ENCODE measurements at places on chromosomes 2 and 18.

DNA sequence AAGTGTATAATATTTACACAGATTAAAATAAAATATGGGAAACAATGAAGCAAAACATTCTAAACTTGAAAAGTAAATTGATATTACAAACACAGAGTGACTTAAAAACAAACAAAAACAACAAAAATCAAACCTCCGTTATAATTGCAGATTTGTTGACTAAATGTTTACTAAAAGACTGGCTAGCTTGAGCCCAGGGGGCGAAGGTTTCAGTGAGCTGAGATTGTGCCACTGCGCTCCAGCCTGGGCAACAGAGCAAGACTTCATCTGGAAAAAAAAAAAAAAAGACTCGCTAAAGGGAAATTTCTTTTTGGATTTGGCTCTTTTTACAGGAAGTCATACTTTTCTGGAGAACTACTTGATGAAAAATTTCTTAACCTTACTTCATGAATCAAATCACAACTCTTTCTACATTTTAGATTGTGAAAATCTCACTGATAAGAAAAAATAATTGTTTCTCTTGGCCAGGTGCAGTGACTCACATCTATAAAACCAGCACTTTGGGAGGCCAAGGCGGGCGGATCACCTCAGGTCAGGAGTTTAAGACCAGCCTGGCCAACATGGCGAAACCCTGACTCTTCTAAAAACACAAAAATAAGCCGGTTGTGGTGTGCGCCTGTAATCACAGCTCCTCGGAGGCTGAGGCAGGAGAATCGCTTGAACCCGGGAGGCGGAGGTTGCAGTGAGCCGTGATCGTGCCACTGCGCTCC, 9.7 kb downstream of the TFPI start:
- DNase-seq: no peak

GRCh38 chr2:201754717-201755415, 25.9 kb downstream of the ALS2 start:
- DNase-seq: peak; percentile 9

GRCh38 chr2:42424033-42424432, 63.0 kb upstream of the COX7A2L start:
- DNase-seq: peak; percentile 52

DNA sequence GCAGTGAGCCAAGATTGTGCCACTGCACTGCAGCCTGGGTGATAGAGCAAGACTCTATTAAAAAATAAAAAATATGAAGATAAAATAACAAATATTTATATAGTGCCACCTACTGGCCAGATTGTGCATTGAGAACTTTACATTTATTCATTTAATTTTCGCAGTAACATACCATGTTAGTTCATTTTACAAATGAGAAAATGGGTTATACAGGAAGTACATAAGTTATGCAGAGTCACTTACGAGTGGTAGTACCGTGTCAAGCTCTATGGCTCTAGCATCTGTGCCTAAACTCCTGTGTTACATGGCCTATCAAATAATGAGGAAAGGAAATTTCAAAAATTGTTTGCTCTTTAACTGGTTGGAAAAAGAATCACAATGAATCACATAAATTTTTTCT, 27.9 kb downstream of the RIF1 start:
- peak; percentile 32 for DNase-seq

DNA sequence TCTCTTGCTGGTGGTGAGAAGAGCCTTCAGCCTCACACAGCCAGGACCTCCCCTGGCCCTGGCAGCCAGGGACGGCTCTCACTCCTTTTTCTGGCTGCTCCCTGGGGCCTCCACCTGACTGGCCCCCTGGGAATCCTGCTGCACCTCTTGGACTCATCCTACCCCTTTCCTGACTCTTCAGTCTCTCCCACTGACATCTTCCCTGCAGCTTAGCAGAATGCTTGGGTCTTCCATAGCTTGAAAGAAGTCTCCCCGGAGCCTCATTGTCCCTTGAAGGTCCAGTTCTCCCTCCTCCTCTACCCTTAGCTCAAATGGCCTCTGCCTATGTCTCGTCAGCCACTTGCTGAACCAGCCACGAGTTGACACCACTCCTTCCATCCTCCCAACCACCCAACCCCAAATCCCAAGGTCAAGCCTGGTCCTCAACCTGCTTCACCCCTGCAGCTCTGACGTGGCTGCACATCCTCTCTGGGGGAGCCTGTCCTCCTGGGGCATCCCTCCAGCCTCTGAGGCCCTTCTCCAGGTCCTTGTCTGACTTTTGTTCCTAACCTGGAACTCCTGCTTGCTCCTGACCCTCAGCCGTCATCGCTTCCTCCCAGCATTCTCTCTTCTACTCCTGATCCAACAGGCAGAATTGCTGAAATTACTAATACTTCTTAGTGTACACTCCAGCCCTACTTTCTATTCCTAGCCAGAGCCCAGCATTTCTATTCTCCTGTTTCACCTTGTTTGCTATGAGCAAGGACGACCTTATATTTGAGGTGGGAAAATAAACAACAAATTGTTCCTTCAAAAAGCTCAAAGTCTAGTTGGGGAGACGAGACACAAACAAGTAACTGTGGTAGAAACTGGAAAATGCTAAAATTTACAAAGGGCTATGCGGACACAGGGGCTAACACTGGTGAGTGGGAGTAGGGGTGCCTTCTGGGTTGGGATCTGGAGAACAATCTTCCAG, 68.7 kb upstream of the MGAT4A start:
- no peak for DNase-seq

DNA sequence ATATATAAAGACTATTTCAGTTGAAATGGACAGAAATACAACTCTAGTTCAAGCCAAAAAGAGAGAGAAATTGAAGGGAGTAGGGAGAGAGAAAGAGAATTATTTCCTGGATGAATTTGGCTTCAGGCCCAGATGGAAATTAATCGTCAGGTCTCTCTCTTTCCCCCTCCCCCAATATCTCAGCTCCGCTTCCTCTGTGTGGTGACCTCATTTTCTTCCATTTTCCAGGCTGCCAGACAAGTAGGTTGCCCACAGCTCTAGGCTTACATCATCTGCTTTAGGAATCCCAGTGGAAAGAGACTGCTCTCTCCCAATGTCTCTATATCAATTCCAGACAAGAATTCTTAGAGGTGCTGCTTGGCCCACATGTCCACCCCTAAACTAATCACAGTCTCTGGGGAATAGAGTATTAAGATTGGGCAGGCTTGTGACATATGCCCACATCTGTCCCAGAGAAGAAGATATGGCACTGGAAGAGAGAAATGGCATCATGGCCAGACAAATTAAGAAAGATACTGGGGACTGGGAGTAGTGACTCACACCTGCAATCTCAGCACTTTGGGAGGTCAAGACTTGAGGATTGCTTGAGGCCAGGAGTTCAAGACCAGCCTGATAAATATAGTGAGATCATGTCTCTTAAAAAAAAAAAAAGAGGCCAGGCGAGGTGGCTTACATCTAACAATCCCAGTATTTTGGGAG, 37.2 kb upstream of the CFAP36 start:
- peak; percentile 44 for DNase-seq

DNA sequence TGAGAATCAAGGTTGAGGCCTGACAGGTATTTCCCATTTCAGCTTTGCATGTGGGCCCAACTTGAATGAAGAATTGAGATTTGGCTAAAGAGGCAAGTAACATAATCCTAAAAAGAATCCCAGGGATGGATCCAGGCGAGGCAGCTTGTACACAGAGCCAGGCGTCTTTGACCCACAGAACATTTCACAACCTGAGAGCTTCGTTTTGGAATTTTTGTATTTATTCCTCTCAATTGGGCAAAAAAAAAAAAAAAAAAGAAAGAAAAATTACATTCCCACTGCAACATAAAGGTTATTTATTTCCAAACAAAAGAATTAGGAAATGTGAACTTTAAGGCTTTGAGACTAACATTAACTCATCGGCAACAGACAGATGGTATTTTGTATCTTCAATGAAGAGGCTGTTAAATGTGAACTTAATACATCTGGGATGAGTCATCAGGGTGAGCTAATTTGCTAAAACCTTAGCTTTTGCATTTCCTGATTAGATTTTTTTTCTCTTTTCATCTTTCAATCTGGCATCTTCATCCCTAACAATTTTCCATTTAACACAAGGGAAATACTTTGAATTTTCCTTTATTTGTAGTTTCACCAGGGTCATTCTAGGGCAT, 478.5 kb upstream of the TNP1 start:
- peak; percentile 97 for DNase-seq

DNA sequence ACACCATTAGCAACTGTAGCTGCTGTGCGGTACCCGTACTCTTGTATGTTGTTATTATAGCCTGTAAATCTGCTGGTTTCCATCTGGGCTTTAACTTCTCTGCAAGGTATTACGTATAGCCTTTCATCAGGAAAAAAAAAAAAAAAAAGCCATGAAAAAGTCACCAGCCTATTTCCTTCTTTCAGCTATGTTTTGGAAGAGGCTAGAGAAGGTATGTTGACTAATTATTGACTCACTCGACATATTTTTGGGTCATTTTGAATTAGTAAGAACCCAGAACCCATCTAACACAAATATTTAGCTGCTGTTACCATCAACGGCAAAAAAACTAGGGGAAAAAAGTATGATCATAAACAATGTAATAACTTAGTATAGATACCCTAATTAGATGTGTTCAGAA, 1395.6 kb downstream of the SUCLG1 start:
- no peak for DNase-seq

GRCh38 chr18:79503406-79503805, 107.7 kb downstream of the NFATC1 start:
- DNase-seq: no peak

Measured in AG10803 (cell line).